SW 1271 (cell line): ENCODE measurements at places on chromosomes 4 and X.

DNA sequence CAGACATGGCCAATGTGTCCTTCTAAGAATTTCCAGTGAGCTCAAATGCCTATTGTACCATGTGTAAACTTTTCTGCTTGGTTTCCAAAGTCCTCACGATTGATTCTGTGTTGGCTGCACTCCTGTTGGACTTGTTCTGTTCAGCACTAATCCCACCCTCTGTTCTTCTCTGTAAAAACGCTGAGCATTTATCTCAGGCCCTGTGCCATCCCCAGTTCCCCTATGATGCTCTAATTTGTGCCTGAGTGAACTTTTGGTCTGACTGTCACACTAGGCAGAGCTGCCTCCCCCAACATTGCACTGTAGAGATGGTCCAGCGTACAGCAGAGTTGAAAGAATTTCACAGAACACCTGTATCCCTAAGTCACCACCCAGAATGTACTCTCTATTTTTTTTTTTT is 76.1 kb upstream of the STS start:
- no peak for DNase-seq

- DNase-seq = no peak
Measured at GRCh38 chr4:73856518-73856917, 3.4 kb downstream of the PF4V1 start.

DNA sequence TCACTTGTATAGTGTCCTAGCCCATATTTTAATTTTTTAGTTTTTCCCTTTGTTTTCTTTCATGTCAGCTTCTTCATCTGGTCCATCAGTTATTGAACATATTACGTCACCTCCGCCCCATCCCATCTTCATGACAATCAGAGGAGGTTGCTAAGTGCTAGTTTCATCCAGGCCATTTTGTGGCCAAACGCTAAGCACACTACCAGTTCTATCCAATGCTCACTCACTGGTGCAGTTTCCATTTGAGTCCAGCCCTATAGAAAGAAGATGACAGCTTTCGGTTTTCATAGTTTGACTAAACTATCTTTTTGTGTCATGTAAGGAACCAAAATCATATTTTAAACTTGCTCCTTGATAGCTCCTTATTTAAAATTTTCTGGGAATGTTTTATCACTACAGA is 304.2 kb downstream of the TENM3 start:
- DNase-seq = no peak

DNA sequence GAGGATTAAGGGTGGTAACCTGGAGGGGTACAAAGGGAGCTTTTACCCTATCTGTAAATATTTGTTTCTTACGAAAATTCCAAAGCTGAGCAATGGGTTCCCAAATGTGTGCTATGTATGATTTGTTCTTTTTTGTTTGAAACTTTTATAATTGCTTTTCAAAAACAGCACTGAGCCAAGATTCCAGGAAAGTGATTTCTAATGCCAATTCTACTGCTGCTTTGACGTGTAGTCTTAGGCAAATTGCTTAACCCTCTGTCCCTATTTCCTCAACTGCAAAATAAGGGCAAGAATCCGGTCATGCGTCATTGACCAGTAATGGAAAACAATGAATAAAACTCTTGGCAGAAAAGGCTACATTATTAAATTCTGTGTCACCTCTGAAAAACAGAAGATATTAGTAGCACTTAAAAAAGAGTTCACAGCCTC is 454.7 kb downstream of the IL15 start:
- DNase-seq = peak; percentile 14

- DNase-seq = no peak
Measured at GRCh38 chr4:26791346-26791745, 69.3 kb upstream of the STIM2 start.

- DNase-seq = no peak
Measured at GRCh38 chr4:40915318-40916217, 165.8 kb downstream of the NSUN7 start.

DNA sequence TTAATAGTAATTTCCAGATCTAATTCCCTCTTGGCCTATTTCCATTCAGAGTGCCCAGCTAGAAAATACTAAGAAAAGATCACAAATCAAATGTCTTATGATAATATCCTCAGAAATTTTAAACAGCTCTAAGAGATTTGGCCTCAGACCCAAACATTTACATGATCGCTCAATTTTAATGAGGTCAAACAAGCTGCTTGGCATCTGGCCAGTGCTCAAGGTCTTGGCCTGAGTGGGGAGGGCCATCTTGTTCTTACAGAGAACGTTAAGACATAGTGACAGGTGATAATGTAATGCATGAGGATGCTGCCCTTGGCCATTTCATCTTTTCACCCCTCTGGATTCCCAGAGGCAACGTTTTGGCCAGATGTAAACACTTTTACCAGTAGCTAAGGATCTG is 159.2 kb upstream of the SLC7A11 start:
- no peak for DNase-seq

DNA sequence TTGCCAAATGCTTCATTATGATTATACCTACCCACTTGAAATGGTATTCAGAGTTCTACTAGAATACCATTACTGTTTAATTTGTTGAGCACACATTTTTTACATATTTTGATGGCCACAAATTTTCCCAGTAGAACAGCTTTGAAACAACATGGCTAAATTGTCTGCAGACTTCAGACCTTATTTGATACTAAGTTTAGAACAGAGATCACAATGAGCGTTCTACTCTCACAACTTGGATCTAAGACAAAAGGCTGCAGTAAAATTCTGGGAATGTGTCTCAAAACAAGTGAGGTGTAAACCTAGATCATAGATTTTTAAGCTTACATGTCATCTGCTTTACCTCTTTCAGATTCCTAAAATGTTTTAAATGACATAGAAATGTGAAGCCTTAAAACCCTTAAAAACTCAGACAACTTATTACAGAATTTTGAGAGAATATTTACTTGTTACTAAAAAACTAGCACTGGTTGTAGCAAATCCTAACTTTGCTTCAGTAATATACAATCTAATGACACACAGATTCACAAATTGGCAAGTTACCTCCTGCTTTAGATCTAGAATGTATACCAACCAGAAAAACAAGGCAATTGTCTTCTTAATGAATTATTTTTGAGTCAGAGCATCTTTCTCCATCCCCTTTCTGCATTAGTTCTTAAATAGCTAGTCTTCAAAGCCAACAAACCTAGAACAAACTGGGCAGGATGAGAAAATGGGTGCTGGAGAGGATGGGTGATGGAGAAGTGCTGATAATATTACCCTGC is 243.3 kb downstream of the SLC7A11 start:
- DNase-seq = no peak

- no peak for DNase-seq
Measured at GRCh38 chr4:77820649-77821561, 1.7 kb upstream of the CNOT6L start.

DNA sequence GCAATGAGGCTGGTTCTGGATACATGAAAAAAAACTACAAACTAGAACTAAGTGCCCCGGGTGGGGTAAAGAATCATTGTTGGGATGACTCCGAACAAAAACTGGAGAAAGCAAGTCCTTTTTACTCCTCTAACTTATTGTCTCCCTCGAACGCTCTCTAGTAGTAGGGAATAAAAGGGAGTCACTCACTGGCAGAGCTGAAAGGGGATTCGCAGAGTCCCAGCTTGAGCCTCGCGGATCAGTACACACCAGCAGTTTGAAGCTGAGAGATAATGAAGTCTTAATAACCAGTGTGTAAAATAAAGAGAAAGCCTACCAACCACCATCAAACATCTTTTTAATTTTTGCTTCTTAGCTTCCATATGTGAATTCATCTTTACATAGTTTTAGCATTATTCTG is 521.9 kb upstream of the ARX start:
- DNase-seq = no peak

GRCh38 chr4:25347971-25348370 is 29.1 kb upstream of the ANAPC4 start:
- DNase-seq = no peak

GRCh38 chr4:114019276-114019968 is 40.0 kb upstream of the ARSJ start:
- no peak for DNase-seq

DNA sequence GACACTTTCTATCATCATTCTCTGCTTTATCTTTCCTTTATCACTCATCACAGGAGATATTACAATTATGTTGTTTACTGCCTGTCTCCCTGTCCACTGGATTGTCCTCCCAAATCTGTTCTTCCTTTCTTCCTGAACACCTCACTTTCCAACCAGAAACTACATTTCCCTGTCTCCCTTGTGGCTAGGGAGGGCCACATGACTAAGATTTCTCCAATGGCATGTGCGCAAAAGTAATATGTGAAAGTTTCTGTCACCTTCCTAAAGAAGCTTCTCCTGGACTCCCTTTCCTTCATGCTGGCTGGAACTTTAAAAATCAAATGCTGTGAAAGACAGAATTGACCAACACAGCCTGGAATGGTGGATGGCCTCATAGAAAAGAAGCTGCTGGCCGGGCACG is 25.8 kb downstream of the ATP11C start:
- no peak for DNase-seq

GRCh38 chr4:56986192-56986591 is 7.5 kb downstream of the POLR2B start:
- DNase-seq = no peak

DNA sequence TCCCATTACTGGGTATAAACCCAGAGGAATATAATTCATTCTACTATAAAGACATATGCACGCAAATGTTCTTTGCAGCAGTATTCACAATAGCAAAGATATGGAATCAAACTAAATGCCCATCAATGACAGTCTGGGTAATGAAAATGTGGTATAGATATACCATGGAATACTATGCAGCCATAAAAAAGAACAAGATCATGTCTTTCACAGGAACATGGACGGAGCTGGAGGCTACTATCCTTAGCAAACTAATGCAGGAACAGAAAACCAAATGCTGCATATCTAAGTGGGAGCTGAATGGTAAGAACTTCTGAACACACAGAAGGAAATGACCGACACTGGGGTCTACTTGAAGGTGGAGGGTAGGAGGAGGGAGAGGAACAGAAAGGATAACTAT is 42.6 kb downstream of the LNX1 start:
- no peak for DNase-seq

DNA sequence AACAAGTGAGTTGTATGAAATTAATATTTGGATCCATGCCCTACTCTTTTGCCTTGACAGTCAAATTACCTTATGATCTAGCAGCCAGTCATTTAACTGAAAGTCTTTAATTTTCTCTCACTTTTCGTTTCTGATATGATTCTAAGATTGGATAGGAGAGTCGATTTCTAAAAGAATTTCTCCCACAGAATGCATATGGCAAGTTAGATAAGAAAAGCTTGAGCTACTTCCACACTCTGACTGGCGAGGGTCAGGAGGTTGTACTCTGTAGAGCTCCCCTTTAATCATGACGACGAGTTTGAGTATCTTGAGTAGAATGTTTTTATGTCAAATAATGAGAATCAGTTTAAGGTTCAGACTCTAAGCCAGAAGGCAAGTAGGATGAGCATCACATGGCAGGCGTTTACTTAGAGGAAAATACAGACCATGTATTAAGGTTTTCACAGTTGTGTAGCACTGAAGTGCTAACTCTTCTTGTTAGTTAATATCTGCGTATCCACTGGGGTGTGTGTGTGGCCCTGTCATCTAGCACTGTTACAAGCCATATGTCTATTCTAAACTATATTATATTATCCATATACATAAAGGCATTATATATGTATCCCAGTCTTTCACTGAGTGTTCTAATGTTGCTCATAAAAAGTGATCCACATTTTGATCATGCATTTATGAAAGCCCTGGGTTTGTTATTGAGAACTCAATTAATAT is 37.8 kb downstream of the LRP2BP start:
- DNase-seq = no peak
